ENCODE measurements at places on chromosomes 1 and 21. TPM values are rescaled to one million over a fixed set of nuclear protein-coding genes. Genes with fewer than 3 reads are reported as not detected.

DNA sequence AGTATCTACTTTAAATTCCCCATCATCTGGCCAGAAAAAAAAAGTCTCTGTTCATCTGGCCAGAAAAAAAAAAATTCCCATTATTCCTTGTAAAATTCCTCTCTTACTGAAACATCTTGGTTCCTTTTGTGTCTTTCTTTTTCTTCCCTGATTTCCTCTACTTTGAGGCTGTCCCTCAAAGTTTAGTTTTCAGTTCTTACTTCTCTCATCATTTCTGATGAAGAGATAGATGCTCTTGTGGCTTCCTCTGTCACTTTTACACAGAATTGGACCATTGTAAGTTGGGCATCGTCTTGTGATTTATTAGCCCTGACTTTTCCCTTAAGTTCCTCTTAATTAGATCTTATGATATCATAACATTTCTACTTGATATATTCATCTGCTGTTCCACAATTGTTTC lies 6.5 kb downstream of the SOAT1 start:
- DNase-seq, result no peak

GRCh38 chr21:44982558-44983250 lies 42.9 kb downstream of the SLX9 start:
- peak; percentile 68 for DNase-seq

UQCRHL gene
- total RNA-seq, result 6.2 TPM

VWA5B1 gene
- not detected for total RNA-seq

DNA sequence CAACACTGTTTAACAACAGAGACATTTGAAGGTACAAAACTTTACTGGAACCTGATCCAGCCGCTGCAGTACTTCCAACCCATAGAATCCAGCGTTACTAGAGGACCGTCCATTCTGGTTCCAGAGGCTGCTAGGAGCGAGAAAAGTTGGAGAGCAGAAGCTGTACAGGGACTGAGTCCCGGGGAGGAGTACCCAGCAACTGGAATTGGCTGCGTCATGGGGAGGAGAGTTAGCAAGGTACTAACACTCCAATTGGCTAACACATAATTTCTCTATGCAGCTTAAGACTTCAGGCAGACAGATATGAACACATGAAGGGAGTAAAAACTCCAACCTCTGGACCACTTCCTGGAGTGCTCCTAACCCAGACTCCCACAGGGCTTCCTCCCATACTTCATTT lies 2.1 kb upstream of the QSOX1 start:
- no peak for DNase-seq

MIS18A gene
- 2.0 TPM for total RNA-seq

DNA sequence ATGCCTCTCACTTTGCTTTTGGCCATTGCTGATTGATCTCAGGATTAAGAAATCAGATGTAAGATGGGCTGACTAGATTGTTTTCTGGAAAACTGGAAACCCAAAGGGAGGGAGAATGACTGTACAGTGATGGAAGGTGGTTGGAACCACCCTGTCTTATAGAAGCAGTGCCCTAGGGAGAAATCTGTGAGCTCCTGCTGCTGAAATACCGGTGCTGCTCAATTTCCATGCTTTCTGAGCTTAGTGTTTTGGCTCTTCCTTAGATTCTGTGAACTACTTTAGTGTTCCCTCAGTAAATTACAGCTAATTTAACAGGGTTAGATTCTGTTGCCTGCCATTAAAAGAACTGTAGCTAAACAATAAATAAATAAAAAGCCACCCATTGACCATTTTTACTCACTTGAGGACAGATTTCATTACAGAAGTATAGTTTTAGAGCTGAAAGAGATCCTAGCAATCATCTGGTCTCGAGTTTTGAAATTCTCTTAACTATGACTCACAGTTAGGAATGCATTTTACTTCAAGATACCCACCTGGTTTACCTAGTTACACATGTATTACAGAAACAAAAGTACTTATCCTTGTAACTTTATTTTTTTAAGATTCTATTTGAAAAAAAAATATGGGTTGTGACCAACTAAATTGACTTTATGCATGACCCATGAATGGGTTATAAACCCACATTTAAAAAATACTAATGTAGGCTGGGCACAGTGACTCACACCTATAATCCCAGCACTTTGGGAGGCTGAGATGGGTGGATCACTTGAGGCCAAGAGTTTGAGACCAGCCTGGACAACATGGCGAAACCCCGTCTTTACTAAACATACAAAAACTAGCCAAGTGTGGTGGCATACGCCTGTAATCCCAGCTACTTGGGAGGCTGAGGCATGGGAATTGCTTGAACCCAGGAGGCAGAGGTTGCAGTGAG lies 33.2 kb downstream of the CAMSAP2 start:
- no peak for DNase-seq

DNA sequence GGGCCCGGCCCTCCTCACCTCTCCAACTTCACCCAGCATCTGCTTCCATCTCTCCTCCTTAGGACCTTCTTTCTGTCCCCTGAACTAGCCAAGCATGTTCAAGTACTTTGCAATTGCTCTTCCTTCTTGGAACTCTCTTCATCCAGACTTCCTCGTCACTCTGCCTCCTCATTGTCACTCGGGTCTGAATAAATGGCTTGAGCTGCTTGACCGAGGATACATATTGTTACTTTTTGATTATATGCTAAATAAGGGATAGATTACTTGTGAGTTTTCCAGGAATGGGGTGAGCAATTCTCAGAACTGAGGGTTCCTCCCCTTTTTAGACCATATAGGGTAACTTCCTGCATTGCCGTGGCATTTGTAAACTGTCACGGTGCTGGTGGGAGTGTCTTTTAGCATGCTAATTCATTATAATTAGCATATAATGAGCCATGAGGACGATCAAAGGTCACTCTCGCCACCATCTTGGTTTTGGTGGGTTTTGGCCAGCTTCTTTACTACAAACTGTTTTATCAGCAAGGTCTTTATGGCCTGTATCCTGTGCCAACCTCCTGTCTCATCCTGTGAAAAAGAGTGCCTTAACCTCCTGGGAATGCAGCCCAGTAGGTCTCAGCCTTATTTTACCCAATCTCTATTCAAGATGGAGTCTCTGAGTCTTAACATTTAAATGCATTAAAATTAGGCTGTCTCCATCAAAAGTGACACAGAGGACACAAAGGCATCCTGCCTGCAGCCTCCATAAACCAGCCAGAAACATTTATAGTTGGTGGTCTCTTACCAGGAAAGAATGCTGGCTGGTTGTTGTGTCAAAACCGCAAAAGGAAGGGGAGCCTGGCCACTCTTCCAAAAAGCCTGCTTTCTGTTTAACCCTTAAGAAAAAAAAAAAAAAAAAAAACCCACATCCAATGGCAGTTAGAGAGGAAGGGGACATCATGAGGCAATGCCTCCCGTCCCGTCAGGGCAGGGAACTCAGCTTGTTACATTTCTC lies 179.3 kb downstream of the KAZN start:
- DNase-seq, result no peak

TNFRSF18 gene
- total RNA-seq, result not detected

DNA sequence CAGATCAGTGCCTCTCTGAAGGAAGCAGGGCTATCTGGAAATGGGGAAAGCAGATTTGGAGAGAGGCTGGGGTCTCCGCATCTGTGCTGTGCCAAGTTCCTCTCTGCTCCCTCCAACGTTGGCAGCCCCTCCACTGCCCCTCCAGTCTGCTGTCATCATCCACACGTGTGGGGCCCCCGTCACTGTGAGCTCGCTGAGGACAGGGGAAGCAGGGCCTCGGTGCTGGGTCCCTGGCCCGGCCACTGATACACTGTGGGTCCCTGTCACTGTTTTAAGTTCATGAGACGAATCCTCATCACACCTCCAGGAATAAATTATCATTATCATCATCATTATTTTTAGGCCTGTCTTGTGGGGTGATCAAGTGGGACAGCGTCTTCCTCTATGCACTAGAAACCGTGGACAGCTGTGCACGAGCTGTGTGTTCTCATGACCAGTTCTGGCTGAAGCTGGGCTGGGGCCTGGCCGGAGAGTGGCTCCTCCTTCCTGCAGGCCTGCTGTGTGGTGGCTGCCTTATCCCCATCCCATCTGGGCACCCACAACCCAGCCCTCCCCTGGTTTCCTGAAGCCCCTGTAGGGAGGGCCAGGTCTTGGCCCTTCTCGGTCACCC lies 52.2 kb downstream of the DMRTB1 start:
- DNase-seq, result peak; percentile 64

Measured in Right ventricle myocardium inferior (tissue), 1 donor.